ENCODE measurements at places on chromosomes 11 and 22. TPM values are rescaled to one million over a fixed set of nuclear protein-coding genes. Genes with fewer than 3 reads are reported as not detected.

Gene SULT4A1
- not detected for total RNA-seq

Gene MS4A6E
- not detected for total RNA-seq

Gene C22orf23
- total RNA-seq = 0.27 TPM

Gene ART5
- not detected for total RNA-seq

Gene APOBEC3A
- not detected for total RNA-seq

Gene ROBO4
- total RNA-seq = not detected

Gene RRP8
- 48.0 TPM for total RNA-seq

Gene DDI1
- total RNA-seq = not detected

Gene SH3BP1
- 105 TPM for total RNA-seq

Gene MMP8
- not detected for total RNA-seq

Gene TCN1
- total RNA-seq = not detected

Gene TMEM191B
- 0.76 TPM for total RNA-seq

Gene LTBP3
- 36.3 TPM for total RNA-seq

Gene AGBL2
- 2.9 TPM for total RNA-seq

Gene APOL3
- total RNA-seq = 33.2 TPM

Gene GAL3ST3
- total RNA-seq = 0.17 TPM

Gene C11orf87
- total RNA-seq = not detected

Gene HBG2
- not detected for total RNA-seq

Gene SMTNL1
- not detected for total RNA-seq

Gene SAA2
- total RNA-seq = not detected

Gene MRGPRX3
- not detected for total RNA-seq

Gene CAPN5
- total RNA-seq = 0.99 TPM

Data from activated CD8-positive, alpha-beta memory T cell treated with anti-CD3 and anti-CD28 coated beads for 36 hours (primary cell).